ENCODE measurements at places on chromosomes 2 and 18.

DNA sequence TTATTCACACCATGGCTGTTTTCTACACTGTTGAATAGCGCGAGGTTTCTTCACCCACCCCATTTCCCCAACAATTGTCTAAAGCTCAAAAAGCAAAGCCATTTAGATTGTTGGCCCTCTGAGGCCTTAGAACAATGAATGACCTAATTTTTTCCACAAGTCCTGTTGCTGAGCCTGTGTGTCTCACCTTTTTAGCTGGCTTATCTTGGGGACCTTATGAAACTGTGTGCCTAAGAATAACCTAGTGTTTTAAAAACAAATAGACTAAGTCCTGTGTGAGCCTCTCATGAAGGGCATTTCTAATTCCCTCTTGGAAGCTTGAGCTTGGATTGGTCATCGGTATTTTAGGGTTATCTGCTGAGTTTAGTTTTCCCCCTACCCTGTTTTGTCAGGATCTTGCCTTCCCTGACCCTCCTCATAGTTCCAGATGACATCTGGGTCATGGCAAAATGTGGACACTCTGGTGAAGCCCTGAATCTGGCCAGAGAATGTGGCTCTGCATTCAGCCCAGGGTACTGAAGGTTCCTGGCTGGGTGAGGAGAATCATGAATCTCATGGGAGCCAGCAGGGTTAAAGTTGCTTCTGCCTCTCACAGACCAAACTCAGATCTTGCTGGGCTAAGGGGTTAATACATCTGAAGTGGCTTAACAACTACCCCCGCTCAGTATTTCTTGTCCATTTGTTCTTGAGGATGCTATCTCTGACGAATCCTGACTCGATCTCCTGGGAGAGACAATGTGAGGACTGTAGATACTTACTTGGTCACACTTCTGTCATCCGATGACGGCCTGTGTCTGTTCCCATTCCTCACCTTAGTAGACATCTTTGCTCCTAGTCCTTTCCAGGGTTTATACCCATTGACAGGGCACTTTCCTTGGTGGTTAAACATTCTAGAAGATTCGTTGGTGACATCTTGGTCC lies 104.2 kb upstream of the MAP4K3 start:
- no peaks in the 10 kb centered on the region for H3K36me3 ChIP-seq
- peak overlapping the region; percentile 65 for H3K27ac ChIP-seq
- H3K4me1 ChIP-seq: peaks cover 10% of the 10 kb centered on the region
- H3K27me3 ChIP-seq: no peaks in the 10 kb centered on the region
- DNase-seq: no peak

DNA sequence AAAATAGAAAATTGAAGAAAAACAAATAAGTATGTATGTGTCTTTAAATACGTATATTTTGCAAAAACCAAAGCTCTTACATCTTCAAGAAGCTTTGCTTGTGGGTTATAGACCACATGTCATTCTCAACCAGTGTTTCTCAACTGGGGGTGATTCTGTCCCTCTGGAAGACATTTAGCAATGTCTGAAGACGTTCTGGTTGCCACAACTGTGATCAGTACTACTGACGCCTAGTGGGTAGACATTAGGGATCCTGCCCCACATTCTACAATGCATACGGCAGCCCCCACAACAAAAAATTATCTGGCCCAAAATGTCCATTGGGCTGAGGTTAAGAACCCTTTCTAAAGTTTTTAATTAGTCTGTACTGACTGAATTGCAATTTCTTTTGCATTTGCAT lies 48.4 kb downstream of the UNC50 start:
- no peaks in the 10 kb centered on the region for H3K36me3 ChIP-seq
- H3K4me1 ChIP-seq: no peaks in the 10 kb centered on the region
- DNase-seq: no peak
- no peaks in the 10 kb centered on the region for H3K27me3 ChIP-seq
- H3K4me3 ChIP-seq: no peak overlapping the region

DNA sequence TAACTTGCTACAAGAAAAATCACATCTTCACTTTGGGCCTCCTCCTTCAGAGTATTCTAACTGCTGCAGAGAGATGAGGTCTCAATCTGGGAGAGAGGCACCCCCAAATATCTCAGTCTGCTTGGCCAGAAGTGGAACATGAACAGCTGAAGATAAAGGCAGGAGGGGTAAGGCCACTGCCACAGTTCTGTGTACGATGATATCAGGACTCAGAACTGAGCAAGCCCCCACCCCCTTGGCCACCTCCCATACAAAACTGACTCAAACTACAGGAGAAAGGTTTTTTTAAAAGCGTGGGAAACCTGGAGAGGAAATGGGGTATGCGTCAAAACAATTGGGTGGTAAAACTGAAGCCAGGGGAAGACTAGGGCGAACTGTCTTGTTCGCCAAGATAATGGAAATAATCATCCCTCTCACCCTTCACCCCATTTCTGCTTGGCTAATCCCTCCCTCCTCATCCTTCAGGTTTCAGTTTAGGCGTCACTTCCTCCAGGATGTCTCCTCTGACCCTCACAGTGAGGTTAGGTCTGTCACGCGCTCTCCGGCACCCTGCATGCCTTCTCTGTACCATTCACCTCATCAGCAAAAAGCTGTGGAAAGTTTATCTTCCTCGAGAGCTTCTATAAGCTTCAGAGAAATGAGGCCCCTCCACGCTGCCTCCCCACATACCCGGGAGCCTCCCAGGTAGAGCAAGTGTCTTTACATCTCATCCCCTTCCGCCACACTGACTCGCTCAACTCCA lies 64.4 kb downstream of the SFXN5 start:
- peaks cover 4% of the 10 kb centered on the region for H3K4me1 ChIP-seq
- no peak overlapping the region for H3K4me3 ChIP-seq
- DNase-seq: peak; percentile 53
- H3K36me3 ChIP-seq: no peaks in the 10 kb centered on the region
- H3K27ac ChIP-seq: no peak overlapping the region

DNA sequence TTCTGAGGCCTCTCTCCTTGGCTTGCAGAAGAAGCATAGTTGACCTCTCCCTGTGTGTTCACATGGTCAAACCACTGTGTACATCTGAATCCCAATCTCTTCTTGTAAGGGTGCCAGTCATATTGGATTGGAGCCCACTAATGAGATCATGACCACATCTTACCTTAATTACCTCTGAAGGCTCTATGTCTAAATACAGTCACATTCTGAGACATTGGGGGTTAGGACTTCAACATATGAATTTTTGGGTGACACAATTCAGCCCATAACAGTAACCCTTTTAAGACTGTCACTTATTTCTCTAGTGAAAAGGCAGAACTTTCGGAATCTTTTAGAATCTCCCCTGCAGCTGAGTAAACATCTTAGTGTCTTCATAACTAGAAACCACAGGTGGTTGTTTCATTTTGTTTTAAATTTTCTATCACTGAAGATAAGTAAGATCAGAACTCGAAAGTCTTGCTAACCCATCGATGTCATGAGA lies 33.3 kb downstream of the BMP10 start:
- H3K4me3 ChIP-seq: no peak overlapping the region
- no peaks in the 10 kb centered on the region for H3K27me3 ChIP-seq
- peaks cover 1% of the 10 kb centered on the region for H3K4me1 ChIP-seq
- H3K27ac ChIP-seq: no peak overlapping the region

GRCh38 chr2:26011990-26012856 lies 21.7 kb upstream of the RAB10 start:
- no peak overlapping the region for H3K4me3 ChIP-seq
- no peaks in the 10 kb centered on the region for H3K27me3 ChIP-seq
- H3K4me1 ChIP-seq: peaks cover 15% of the 10 kb centered on the region
- no peaks in the 10 kb centered on the region for H3K36me3 ChIP-seq
- DNase-seq: peak; percentile 26

DNA sequence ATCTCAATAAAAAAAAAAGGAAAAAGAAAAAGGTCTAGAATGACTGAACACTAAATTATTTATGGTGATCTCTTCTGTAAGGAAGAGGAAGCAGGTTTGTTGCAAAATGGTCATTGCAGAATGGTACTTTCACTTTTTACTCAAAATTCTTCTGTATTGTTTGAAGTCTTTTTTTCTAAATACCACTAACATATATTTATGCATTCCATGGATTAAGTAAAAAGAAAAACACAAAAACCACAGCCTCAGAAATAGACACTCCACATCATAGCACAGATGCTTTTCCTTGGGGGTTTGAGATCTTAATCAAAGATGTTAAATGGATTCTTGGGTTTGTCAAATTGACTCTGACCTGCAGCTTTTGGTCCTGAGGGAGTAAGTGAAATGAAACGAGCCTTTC lies 47.4 kb downstream of the RHOB start:
- no peak overlapping the region for H3K27ac ChIP-seq
- no peak overlapping the region for H3K4me3 ChIP-seq
- no peak for DNase-seq

- H3K27me3 ChIP-seq: no peaks in the 10 kb centered on the region
- H3K36me3 ChIP-seq: no peaks in the 10 kb centered on the region
- no peak overlapping the region for H3K27ac ChIP-seq
- DNase-seq: no peak
Observed at GRCh38 chr2:216492597-216493333, 5.9 kb upstream of the RPL37A start.

DNA sequence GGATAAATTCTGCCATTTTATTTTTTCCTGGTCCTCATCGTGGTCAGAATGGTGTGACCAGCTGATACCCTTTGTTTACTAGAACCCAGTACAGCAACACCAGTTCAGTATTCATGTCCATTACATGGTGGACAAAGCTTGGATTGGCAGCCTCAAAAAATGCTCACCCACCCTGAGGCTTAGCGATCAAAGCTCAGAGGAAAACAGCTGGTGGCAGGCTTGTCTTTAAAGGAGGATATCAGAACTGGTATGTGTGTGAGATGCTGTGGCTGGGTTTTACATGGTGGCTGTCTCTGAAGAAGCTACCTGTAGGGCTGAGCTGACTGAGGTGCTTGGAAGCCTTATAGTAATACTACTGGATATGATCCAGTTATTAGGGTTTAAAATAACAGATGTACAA lies 471.1 kb upstream of the MEX3C start:
- no peaks in the 10 kb centered on the region for H3K4me1 ChIP-seq
- H3K36me3 ChIP-seq: no peaks in the 10 kb centered on the region
- no peak for DNase-seq
- H3K4me3 ChIP-seq: no peak overlapping the region
- H3K27me3 ChIP-seq: no peaks in the 10 kb centered on the region
